Epithelial cell of esophagus (primary cell): ENCODE measurements at places on chromosomes 5 and 9.

DNA sequence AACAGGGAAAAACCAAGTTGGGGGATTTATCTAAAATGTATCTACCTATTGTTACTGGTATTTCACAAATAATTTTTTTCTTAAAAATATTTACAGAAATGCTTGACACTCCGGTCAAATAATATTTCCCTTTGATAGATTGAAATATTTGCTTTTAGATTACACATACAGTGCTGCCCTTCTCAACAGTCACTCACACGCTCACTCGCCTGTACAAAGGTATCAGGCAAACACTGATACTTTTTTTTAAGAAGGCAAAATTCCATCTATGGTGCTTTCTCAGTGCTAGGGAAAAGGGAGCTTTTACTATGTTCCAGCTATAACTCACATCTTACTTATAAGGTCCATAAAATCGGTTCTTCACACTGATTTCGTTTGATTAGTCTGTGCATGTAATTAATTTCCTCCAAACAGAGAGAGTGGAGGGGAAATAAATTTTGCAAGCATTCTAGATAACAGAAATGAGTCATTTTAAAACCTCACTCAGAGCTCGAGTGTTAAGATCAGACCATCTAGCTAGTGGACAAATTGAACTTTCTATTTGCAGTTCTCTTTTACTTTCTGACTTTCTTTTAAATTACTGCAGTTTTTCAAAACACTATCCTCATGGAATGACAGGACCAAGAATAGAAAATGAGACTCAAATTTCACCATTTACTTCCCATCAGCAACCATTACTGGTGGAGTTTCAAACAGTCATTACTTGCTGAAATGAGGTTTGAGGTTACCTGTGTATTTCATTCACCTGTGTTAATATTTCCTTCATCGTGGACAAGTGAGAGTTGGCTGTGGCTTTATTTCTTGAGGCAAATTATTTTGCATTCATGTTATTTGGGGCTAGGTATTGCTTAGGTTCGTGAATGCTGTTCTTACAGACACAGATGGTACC is 273.2 kb downstream of the RAB3C start:
- no peak for DNase-seq

GRCh38 chr5:54311176-54311677 is 854 bp upstream of the ARL15 start:
- peak; percentile 30 for DNase-seq

DNA sequence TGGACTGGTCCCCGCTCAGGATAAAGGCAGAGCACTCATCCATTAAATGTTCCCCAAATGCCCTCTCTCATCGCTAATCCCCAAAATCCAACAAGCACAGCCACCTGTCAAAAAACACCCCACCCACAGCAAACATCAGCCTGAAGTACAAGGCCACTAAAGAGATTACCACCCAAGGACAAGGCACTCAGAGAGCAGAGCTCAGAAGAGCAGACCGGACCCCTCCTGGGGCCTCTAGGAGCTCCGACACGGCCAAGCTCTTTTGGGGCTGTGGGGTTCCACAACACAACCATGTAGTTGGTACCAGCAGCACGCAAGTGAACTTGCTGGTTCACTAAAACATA is 9.8 kb downstream of the VDAC1 start:
- no peak for DNase-seq

- no peak for DNase-seq
Measured at GRCh38 chr9:128838338-128838737, 8.7 kb upstream of the SPOUT1 start.

DNA sequence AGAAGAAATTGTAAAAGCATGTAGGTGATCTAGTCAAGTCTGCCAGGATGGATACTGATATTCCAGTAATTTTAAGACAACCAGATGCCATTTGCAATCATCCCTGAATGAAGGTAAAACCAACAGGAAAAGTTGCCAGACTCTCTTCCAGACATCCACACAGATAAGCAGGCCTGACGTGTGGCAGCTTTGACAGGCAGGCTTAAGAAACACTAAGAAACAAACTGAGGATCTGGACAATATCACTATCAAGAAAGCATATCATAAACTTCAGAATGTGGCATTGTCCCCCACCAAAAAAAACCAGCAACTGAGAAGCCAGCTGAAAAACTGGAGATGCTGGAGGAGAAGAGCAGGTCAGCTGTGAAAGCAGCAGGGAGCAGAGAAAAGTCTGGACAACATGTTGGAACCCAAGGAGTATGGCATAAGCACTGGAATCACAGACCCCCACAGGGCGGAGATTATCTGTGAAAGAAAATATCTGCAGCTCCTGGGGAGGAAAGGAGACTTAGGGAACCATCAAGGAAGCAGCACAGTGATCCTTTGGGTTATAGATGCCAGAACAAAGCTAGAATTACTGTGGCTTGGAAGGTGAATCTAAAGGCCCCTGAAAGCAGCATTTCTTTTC is 307.0 kb downstream of the CWC27 start:
- DNase-seq, result no peak

DNA sequence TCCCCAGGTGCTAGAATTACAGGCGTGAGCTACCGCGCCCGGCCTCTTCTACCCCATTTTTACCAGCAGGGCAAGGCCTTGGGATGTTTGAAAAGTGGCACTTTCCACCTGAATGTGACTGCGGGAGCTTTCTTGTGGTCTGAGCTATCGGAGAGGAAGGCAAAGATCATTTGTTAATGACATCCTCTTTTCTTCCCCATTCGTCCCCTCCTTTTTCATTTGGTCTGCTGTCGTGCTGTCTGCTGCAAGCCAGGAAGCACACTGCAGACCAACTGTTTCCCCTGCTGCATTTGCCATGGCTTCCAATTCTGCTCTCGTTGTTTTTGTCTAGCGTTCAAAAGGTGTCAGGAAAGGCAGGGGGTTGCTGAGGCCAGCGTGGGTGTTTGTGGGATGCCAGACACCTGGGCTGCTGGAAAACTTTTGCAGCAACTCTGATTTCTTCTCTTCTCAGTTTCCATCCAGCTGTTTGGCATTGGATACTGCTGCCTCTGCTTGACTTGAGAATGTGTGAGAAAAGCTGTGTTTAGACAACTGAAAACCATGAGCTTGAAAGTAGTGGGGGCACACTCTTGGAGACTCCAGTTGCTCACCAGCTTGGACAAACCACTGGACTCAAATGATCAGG is 196.4 kb upstream of the MSX2 start:
- DNase-seq, result no peak

DNA sequence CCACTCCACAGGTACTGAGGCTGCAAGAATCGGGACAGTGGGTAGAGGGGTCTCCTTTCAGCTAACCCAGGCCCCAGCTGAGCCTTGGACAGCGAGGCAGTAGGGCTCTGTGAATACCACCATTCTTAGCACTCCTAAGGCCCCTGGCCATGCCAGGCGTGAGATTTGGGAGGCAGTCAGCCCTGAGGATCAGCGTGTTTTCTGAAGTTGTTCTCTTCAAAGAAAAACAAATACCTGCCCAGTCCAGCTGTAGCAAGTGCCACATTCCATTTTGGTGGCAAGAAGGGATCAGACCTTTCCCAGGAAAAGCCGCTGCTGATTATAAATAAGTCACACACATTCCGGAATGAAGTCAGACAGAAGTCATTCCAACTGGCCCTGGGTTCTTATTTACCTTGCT is 47.8 kb downstream of the RALGPS1 start:
- no peak for DNase-seq

DNA sequence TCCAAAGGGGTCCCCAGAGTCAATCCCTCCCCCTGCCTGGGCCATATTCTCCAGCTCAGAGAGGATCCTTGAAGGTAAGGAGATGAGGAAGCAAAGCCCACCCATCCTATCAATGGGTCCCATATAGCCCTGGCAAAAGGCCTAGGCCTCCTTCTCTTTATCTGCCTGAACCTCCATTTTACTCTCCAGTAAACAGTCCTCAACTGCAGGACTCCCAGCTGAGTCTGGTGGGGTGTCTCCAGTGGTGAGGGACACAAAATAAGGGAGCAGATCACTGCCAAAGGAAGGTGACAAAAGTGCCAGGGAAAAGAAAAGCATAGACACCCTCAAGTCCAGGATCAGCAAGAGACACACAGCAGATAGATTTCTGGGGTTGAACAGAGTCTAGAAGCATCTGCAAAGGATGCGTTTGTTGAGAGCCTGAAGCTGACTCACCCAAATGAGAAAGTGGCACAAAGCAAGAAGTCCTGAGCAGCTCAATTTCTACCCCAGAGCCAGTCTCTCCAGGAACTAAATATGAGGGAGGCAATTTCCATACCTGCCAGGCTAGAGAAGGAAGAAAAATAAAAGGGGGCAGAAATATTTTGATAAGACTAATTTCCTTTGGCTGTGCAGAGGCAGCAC is 2.7 kb upstream of the EBF1 start:
- DNase-seq, result no peak

DNA sequence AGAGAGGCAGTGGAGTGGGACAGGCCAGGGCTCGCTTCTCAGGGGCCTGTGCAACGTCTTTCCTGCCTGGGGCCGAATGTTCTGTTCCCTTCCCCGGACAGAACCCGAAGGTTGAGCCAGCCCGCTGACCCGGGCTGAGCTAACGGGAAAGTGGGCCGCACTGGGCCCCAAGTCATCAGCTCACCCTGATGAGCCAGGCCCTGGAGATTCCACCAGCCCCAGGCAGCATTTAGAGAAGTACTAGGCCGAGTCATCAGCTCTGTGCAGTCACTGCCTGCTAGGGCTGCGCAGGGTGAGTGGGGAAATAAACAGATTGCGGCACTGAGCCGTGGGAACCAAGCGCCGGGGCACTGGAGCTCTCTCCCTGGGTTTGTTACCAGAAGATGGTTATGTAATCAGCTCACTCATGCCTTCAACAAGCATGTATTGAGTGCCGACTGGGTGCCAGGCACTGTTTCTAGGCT is 29.1 kb upstream of the DUSP1 start:
- peak; percentile 99 for DNase-seq

- no peak for DNase-seq
Measured at GRCh38 chr5:103410172-103410571, 151.6 kb downstream of the MACIR start.
